KG1 (cell line): ENCODE measurements at places on chromosomes 11 and 22.
A peak's percentile ranks its signal among the peaks of the same experiment; 100 is the strongest.

DNA sequence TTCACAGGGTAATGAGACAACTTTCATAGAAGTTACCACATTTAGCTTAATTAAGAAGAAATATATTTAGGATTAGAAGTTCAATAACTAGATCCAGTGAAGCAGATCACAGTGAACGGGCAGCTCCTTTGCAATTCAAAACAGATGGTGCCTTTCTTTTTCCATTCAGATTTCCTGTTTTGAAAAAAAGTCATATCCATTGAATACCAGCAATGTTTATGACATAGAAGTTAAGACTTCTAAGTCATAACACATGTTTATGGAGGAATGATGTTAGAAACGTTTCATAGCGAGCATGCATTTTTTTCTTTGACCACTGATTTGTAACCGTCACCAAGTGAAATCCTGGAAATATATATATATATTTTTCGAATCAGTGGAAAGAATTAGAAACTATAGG lies 24.7 kb downstream of the LUZP2 start:
- DNase-seq = no peak

- DNase-seq = no peak
Observed at GRCh38 chr22:50014053-50014501, 1.5 kb upstream of the IL17REL start.

GRCh38 chr11:32830413-32830738 lies 649 bp downstream of the PRRG4 start:
- DNase-seq = no peak

GRCh38 chr22:20216863-20217499 lies 51.1 kb downstream of the RTN4R start:
- no peak for DNase-seq

DNA sequence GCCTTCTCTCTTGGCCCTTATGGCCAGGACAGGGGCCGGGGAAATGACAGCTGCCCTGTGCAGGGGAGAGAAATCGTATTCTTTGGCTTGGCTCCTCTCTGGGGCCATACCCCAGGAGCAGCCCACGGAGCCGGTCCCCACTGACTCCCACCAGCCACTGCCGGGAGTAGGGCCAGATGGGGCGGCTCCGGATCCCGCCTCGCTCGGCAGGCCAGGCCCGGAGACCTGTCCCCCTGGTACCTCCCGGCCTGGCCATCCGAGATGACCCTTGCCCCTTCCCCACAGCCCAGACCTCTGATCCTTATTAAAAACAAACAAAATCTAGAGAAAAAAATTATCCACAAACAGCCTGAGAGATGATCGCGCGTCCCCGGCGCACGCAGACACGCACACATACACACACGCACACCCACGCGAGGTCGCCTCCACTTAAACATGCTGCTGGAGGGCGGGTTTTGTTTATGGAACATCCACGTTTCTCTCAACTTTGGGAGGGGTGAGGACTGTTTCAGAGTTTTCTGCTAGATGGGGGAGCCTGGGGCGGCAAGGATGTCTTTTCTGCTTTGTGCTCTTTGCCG lies 59.1 kb downstream of the IGLL1 start:
- no peak for DNase-seq

DNA sequence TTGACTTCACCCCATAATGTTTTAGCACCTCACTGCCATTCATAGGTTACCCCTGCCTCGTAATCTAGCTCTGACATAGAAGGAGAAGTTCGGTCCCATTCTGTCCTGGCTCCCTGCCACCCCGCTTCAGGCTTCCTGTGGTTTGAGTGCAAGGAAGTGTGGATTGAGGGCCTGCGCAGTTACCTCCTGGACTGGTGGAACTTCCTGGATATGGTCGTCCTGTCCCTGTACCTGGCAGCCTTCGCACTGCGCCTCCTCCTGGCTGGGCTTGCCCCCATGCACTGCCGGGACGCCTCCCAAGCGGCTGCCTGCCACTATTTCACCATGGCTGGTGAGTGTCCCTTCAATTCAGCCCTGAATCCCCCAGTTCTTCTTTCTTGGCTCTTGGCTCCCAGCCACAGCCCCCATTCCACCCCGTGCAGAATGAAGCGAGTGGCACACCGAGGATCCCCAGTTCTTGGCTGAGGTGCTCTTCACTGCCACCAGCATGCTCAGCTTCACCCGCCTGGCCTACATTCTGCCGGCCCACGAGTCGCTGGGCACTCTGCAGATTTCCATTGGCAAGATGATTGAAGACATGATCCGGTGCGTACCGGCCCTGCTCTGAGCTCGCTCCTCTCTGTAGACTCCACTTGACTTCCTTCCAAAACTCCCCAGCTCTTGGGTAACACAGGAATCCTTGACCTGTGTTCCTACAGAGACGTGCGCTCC lies 15.4 kb downstream of the ART5 start:
- DNase-seq = peak; percentile 80

DNA sequence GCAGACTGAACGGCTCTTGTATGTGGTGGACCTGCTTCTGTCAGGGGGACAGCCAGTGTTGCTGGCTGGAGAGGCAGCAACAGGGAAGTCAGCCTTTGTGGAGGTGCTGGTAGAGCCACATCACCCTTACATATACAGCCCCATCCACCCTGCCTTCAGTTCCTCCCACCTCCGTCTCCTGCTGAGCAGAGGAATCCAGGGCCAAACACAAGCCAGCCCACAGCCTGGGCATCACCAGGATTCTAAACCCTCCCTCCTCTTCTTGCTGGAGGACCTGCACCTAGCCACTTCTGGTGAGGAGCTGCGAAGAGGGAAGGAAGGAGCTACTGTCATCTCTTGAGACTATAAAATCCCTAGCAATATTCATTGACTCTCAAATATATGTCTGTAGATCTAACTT lies 51.6 kb downstream of the DNHD1 start:
- DNase-seq = no peak

DNA sequence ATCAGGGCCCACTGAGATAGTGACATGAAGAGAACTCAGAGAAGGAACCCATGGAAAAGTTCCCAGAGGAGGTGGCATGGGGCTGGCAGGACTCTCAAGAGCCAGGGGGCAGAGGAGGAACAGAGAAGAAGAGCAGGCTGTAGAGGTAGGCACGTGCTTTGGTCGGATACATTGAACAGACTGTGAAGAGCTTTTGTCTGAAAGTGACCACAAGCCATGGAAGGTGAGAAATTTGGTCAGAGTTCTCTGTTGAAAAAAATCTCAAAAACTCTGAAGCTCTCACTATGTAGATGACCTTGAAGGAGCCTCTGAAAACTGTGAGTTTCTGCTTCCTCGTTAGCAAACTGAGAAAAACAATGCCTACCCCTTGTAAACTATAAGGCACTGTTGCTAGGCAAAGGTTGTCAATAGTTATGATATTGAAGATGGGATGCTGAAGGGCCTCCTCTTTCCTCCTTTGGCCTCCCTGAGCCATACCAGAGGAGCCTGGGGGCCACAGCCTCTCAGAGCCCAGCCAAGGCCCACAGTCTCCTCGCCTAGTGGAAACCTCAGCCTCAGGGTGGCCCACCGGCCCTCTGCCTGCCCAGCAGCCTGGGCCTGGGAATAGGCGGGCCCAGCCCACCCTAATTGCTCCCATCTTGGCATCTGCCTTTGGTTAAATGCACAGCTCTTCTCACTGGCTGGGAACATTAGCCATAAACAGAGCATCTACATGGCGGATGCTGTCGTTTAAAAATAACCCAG lies 415.7 kb downstream of the SOX6 start:
- no peak for DNase-seq

GRCh38 chr22:27613099-27614005 lies 188.2 kb downstream of the MN1 start:
- no peak for DNase-seq

- DNase-seq = no peak
Observed at GRCh38 chr11:38948392-38948791, 2350.4 kb upstream of the RAG2 start.

DNA sequence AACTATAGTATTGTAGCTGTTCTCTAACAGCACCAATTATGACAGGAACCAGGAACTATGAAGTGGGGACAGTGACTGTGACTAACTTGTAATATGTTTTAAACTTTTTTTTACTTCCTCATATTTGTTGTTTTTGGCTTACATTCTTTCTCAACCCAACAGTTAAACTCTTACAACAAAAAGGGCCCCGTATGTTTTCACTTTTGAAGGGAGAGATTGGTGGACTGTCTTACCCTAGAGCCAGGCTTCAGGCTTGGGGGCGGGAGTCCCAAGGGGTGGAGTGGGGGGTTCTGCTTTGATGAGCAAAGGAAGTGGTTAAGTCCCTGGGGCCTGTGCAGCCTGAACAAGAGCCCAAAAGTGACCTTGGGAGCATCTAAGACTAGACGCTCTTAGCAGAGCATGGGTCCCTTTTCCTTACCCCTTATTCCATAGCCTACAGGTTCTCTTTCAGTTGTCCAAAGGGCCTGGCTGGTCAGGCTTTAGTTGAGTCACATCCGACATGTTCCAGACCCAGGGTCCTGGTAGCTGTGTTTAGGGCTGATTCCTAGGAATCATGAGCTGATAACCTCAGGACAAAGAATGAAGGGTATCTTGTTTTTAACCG lies 38.8 kb downstream of the STIM1 start:
- DNase-seq = peak; percentile 43

DNA sequence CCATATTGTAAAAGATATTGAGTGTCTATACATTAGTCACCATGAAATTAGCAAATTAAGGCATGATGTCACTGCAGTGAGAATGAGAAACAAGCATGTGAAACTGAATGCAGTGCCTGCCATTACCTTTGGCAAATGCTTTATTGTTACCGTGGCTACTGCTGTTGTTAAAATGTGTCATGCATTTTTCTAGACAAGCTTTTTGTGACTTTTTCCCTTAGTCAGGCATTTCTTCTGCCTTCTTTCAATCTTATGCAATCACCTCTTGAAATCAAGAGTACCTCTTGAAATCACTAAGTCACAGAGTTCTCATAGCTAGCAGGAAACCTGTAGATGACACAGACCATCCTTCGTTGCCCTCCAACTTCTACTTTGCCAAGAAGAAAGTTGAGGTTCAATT lies 461.7 kb upstream of the TENM4 start:
- no peak for DNase-seq

- no peak for DNase-seq
Observed at GRCh38 chr11:125401235-125401634, 94.8 kb downstream of the FEZ1 start.

GRCh38 chr11:115322553-115323203 lies 181.5 kb downstream of the CADM1 start:
- no peak for DNase-seq

DNA sequence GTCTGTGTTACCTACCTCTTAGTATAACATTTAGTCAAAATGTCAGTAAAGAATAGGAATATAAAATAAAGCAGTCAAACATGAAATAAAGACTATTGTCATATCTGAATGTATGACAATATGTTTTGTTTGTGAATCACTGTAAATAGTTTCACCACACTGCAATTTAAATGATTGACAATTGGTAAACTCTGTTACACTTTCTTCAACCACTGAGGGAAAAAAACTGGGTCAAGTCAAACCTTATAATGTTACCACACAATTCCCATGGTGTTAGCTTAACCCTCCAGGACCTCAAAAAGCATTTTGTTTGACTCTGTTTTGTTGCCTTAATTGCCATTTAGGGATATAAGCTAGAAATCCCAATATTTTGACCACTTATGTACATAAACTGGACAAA lies 10.5 kb upstream of the MMP13 start:
- DNase-seq = no peak
